CD4-positive, alpha-beta T cell treated with Interleukin-21 for 1 hour (primary cell): ENCODE measurements at places on chromosomes 3 and 15.
A peak's percentile ranks its signal among the peaks of the same experiment; 100 is the strongest.

DNA sequence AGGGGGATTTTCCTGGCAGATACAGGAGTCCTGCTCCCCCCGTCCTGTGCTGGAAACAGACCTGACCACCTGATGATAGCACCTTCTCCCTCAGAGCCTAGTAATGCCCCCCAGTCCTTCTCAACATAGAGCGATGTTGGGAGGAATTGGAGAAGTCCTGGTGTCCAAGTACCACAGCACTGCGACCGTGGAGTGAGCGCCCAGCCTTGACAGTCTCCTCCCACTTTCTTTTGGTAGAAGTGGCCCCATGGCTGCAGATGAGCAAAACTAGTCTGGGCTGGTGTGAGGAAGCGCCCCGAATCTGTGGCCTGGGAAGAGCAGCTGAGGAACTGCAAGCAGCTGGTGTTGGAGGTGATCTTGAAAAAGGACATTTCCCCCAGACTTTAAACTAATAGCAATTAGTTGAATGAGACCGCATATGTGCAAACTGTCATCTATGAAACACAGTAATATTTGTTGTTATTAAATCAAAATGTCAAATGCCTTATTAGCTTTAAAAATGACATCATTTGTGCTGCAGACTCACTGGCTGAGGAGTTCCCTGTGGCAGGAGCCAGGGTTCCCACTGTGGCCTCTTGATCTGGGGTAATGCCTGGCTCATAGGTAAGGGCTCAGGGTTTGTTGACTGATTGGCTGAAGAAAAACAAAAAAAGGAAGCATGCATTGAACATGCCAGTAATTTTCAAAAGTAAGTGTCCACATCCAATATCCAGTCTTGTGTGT is 121.8 kb downstream of the CACNA2D3 start:
- no peak for DNase-seq

GRCh38 chr15:60682115-60682514 is 203.2 kb upstream of the ICE2 start:
- no peak for DNase-seq

- no peak for DNase-seq
These were observed 165.1 kb upstream of the STAC start for GRCh38 chr3:36215241-36215640.

DNA sequence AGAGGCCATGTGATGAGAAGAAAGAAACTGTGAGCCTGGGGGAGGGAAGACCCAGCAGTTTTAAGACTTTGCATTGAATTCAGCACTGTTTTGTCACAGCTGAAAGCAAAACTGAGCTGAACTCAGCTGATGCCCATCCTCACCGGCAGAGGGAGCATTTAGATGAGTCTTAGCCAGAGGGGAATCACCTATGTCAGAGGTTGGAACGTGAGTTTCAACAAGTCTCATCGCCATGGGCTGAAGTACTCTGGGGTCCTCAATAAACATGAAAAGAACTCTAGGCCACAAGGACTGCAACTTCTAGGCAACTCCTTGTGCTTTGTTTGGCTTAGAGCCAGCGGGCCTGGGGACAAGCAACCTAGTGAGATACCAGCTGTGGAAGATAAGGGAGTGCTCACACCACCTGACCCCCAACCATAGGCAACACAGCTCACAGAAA is 324.5 kb downstream of the TBL1XR1 start:
- DNase-seq, result peak; percentile 56

DNA sequence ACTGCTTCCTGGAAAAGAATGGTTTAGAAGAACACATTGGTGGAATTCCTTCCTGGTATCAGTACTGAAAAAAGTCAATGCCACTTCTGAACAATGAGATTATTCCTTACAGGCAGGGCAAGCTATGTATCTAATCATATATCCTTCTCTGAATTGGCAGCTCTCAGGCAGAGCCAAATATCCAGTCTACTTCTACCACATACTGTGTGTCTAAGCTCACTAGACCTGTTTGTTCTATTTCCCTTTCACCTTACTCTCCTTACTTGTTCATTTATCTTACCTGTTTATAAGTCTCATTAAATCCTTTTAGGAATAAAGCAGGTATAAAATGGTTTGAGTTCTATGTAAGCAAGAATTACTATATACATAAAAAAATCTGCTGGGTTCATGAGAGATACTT is 8.3 kb downstream of the SETMAR start:
- no peak for DNase-seq

GRCh38 chr3:72118628-72119027 is 333.7 kb upstream of the PROK2 start:
- DNase-seq, result no peak

GRCh38 chr3:123328851-123329635 is 119.8 kb downstream of the ADCY5 start:
- DNase-seq, result peak; percentile 63

DNA sequence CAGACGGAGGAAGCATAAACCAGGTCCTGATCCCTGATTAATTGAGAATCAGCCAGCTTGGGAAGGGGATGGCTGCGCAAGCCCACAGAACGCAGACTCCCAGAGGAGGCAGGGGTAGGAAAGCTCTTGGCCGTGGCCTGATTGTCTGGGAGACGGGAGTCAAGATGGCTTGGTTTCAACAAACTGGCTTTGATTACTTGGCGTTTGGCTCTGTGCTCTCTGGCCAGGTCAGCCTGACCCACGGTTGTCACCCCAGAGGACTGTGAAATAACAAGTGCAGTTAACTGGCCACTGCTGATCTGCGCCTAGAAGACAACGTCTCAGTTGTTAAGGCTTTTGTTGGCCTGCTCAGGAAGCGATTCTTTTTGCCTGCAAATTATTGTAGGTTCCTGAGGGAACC is 387.0 kb upstream of the PROK2 start:
- DNase-seq, result no peak

DNA sequence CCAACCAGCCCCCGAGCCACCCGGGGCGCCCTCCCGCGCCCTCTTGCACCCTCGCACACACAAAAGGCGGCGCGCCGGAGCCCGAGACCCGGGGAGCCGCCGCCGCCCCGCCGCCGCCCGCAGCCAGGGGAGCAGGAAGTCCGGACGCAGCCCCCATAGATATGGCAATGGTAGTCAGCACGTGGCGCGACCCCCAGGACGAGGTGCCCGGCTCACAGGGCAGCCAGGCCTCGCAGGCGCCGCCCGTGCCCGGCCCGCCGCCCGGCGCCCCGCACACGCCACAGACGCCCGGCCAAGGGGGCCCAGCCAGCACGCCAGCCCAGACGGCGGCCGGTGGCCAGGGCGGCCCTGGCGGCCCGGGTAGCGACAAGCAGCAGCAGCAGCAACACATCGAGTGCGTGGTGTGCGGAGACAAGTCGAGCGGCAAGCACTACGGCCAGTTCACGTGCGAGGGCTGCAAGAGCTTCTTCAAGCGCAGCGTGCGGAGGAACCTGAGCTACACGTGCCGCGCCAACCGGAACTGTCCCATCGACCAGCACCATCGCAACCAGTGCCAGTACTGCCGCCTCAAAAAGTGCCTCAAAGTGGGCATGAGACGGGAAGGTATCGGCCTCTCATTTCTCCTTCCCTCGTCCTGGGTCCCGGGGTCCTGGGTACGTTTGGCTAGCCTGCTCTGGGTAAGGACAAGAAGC is 1.6 kb downstream of the NR2F2 start:
- DNase-seq, result no peak

DNA sequence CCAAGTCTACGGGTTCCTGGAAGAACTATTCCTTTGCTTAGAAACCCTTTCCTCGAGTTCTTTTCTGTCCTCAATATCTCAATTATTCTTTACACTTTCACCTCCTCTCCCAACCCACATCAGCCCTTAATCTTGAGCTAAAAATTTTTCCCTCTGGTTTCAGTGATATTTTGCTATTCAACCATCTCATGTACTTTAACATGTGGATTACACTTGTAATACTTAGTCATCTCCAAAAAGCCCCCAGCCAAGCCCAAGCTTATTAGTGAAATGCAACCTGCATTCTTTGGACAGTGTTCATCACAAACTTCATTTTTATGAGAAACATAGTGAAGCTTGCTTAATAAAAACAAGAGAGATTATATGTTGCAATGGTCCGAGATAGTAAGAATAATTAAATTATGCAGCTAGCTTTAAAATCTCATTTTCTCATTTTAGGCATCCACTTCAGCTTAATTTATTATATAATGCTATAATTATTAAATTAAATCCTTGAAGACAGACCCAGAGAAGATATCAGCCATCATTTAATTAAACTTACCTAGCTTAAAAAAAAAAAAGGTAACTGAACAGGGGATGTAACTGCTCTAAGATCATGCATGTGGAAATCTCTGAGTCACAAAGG is 534.5 kb upstream of the TBL1XR1 start:
- no peak for DNase-seq

DNA sequence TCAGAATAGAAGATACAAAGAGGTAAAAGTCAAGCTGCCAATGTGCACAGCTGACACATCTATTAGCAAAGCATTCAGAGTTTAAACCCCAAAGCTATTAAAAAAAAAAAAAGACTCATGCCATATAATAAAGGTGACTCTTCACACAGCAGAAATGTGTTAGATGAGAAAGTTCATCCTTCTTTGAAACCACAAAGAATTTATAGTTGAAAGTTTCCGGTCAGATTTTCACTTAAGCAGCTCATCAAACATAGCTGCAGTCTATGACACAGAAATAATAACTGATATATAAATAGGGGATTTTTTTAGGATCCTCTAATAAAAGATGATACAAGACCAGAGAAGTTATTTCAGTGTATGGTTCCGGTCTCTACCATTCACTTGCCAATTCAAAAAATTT is 76.6 kb downstream of the WWTR1 start:
- DNase-seq, result no peak

- DNase-seq, result peak; percentile 19
These were observed 138.0 kb downstream of the FBN1 start for GRCh38 chr15:48507416-48508065.

DNA sequence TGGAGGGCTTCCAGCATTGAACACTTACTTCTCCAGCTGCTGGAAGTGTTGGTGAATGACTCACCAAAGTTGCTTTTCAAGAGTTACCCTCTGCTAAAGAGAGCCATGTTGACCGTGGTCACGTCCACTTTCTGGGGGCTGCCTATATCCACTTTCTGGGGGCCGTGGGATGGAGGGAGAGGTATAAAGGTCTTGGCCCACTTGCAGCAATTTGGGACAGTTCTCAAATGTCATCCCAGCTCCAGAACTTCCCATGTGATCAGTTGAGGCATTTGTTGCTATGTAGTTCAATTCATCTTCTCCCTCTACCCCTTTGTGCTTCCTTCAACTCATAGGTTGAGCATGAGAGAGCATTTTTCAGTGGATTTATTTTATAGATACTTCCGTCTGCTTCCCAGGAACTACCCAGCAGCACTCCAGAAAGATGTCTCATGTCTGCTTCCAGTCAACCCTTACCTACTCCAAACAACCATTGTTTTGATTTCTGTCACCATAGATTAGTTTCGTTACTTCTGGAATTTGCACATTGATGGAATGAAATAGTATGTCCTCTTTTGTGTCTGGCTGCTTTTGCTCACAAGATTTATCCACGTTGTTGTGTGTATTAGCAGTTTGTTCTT is 130.6 kb downstream of the TCF12 start:
- DNase-seq, result no peak

GRCh38 chr3:54963641-54964040 is 35.8 kb upstream of the LRTM1 start:
- no peak for DNase-seq

GRCh38 chr15:98733098-98733497 is 84.8 kb downstream of the IGF1R start:
- no peak for DNase-seq

GRCh38 chr3:168952551-168952950 is 711.0 kb downstream of the MECOM start:
- DNase-seq, result no peak

DNA sequence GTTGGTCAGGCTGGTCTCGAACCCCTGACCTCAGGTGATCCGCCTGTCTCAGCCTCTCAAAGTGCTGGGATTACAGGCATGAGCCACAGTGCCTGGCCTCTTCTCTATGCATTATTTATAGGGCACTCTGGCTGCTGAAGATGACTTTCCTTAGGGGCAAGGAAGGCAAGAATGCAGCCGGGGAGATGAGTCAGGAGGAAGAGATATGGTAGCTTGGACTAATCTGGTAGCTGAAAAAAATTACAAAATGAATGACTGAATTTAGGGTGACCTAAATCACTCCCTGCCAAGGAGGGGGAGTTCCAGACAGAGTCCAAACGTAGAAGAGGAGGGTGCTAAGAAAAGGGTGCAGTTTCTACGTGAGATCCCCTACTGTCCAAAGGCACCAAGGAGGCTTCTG is 14.2 kb downstream of the RHCG start:
- no peak for DNase-seq

DNA sequence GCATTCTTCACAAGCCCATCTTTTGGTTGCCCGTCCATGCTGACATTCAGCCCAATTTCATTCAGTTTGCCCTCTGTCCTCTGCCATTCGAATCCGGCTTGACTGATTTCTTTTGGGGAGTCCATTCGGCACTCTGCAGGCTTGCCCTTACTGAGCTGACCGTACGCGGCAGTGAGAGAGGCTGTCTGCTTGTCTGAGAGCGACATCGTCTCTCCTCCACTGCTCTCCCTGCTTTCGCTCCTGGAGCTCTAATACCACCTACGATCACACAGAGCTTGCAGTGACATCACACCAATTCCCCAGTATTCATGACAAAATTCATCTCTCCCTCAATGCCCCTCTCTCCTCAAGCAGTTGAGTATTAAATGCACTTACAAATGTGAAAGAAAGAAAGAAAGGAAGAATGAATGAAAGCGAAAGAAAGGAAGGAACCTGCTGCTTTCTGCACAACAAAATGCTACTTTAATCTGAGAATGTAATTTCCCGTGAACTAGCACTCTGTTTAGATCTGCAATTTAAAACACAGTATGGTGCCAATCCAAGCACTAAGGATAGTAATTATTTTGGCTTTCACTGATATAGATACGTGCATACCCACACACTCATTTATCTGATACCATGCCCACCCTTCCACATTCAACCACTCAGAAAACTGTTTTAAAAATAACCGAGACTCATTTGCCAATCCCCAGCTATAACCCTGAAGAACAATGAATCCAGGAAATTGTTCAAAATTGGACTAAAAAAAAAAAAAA is 89.5 kb downstream of the DHX30 start:
- no peak for DNase-seq

- DNase-seq, result no peak
These were observed 9.3 kb upstream of the BCL2L10 start for GRCh38 chr15:52121896-52122295.

- no peak for DNase-seq
These were observed 2.6 kb upstream of the DAPK2 start for GRCh38 chr15:64048781-64049460.

DNA sequence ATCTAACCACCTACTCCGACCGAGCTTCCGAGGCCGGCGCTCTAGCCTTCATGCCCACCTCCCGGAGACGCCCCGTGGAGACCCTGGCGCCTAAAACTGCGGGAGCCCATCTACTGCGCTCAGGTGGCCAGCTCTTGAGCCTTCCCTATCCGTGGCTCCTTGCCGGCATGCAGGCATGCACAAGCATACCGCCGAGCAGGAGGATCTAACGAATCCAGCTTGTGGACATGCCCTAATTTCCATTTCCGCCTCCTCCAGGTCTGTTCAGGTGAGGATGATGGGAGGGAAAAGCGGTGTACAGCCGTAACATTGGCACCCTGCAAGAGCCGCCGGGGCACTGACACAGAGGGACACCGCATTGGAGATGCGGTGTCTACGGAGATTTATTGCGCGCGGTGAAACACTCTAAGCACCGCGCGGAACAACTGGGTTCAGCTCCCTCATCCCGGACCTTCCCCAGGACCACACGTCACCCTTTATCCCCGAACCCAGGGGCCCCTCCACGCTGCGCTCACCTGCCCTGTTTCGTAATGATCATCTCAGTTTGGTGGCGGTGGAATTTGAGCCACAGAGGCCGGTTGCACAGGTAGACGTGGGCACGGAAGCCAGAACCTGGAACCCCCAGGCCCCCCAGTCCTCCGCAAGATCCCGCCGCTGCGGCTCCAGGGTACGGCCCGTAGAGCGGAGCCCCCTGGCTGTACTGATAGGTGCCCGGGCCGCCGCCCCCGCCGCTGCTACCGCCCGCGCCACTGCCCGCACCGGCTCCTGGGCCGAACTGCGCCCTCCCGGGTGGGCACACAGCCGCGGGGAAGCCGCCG is 1.0 kb downstream of the EOMES start:
- DNase-seq, result no peak
